ENCODE measurements at places on chromosomes 6 and 20.

- DNase-seq: no peak
These were observed 825.3 kb upstream of the GJE1 start for GRCh38 chr6:141307309-141307998.

- no peak for DNase-seq
These were observed 53.6 kb downstream of the JPH2 start for GRCh38 chr20:44133424-44133823.

DNA sequence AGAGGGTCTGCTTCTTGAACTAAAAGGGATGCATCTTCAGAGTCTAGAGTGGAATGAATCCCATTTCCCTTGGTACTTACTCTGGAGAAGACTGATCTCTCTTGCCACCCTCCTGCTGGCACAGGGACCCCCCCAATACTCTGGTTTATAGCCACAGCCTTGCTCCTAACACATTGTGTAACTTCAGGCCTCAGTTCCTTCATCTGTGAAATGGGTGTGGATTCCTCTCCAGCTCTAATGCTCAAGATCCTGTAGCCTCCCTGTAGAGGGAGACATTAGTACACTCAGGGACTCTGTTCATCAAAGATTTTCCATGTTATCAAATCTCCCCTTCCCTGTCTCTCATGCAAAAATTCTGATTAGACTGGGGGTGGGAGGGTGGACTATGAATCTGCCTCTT is 315.7 kb upstream of the MOCS1 start:
- no peak for DNase-seq

GRCh38 chr6:87075168-87075567 is 19.7 kb downstream of the CGA start:
- DNase-seq: no peak

GRCh38 chr20:62688855-62689460 is 19.7 kb upstream of the NTSR1 start:
- DNase-seq: no peak

GRCh38 chr6:130749402-130749801 is 77.8 kb upstream of the SMLR1 start:
- no peak for DNase-seq

DNA sequence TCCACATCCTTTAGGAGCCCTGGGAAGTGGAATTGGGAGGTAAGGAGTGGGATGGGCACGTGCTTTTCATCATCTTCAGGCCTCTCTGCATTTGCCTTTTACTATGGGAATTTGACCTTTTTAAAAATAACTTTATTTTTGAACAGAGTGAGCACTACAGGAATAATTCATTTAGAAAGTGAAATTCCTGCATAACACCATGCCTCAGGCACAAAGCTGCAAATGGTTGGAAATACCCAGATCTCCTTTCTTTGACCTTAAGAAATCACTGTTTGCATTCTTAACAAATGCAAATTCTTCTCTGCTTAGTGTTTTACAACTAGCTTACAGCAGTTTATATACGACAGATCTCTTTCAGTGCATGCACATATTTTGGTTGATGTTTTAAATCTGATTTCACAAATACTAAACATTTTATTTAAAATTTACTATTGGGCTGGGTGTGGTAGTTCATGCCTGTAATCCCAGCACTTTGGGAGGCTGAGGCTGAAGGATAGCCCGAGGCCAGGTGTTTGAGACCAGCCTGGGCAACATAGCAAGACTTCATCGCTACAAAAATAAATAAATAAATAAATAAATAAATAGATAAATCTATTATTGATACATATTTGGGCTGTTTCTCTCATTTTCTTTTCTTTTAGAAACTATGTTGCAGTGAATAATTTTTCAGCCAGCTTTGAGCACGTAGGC is 24.5 kb downstream of the CST8 start:
- no peak for DNase-seq

DNA sequence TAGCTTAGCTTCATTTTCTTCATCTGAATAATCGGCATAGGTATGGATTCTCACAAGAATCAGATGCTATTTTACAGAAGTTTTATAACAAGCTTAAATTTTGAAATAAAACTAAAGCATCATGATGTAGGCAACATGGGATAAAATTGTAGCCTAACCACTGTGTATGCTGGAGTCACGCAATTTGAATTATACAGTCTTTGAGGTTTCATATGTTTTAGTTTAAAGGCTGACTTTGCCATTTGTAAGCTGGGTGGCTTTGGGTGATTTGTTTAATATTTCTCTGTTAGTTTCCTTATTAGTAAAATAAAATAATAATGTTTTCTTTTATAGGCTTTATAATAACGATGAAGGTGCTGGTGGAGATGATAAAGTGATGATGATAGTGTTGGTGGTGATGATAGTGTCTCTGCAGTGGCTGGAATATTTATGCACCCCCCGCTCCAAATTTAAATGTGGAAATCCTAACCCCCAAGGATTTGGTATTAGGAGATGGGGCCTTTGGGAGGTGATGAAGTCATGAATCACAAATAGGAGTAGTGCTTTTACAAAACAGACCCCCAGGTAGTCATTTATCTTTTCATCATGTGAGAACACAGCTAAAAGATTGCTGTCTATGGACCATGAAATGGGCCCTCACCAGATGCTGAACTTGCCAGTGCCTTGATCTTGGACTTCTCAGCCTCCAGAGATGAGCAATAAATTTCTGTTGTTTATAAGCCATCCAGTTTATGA is 42.0 kb downstream of the DOK5 start:
- DNase-seq: no peak

DNA sequence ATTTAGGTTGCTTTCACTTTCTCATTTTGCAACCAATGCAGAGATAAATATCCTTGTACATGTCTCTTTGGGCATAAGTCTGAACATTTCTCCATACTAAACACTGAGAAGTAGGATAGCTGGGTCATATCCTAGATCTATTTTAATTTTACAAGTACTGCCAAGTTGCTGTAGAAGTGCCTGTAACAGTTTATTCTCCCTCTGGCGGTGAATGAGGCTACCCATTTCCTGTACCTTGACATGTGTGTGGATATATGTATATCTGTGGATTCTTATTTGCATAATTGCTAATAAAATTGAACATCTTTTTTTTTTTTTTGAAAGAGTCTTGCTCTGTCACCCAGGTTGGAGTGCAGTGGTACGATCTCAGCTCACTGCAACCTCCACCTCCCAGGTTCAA is 48.0 kb upstream of the PNRC1 start:
- DNase-seq: no peak

DNA sequence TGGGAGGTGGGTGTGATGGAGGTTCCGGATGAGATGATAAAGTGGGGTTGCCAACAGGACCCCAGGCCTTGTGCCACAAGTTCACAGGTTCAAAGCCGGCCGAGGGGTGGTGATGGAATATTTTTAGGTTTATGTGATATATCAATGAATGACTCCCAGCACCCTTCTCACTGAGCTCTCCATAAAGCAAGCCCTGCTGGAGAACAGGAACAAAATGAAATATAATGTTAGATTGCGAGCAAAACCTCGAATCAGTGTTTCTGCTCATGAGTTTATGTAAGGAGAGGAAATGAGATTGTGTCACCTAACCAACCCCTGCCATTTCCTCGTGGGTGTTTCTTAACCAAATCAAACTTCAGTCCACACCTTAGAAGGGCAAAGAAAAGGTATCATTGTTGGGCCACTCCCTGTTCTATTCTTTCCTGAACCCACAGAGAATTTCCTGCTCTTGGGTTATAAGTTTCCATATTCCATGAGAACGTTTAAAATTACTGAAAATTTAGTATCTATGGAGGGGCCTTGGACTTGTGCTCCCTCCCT is 192.2 kb upstream of the EXOC2 start:
- no peak for DNase-seq

DNA sequence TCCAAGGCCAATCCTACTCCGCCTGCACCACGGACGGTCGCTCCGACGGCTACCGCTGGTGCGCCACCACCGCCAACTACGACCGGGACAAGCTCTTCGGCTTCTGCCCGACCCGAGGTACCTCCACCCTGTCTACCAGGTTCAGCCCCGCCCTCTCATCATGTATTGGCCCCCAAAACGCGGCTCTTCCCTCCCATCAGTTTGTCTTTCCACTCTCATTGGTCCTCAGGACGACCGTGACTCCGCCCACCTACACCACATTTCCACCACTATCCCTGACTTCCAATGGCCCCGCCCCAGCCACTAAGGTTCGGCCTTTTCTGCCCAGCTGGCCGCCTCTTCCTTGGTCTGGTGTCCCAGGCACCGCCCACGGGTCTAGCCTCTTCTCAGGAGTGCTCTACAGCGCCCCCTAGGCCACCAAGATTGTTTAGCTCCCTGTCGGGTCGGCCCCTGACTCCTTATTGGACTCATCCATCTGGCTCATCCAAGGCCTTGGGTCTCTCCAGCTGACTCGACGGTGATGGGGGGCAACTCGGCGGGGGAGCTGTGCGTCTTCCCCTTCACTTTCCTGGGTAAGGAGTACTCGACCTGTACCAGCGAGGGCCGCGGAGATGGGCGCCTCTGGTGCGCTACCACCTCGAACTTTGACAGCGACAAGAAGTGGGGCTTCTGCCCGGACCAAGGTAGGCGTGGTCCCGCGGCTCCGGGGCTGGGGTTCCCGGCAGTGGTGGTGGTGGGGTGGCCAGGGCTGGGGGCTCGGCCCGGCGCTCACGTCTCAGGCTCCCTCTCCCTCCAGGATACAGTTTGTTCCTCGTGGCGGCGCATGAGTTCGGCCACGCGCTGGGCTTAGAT is 3.1 kb downstream of the MMP9 start:
- DNase-seq: peak; percentile 30

DNA sequence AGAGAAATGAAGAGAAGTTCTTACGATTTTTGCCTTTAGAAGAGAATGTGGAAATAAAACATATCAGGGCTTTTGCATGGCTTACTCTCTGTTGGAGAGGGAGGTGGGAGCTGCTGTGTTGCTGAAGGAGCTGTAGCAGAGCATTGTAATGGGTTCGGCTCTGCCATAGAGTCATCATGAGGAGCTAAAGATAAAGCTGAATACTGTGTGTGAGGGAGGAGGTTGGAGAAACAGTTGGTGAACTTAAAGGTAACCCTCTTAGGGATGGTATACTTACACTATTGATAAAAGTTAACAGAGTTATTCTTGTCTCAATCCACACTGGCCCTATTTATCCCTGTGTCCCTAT is 34.8 kb downstream of the CTNNBL1 start:
- no peak for DNase-seq

DNA sequence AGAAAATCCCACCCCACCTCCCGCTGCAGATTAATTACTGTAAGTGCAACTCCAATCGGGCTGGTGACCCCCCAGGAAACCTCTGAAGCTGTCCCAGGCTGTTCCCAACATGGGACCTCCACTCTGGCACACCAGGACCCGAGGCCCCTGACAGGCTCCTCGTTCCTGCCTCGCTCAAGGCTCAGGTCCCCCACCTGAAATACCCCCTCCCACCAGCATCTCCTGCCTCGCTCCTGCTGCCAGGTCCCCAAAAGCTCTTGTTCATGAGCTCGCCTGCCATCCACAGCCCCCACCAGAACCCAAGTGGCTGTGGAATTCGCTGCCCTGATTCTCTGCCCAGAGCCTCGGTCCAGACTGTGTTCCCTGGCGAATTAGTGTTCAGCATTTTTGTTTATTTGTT is 26.1 kb downstream of the NPEPL1 start:
- no peak for DNase-seq

GRCh38 chr6:25898289-25898977 is 24.4 kb upstream of the SLC17A3 start:
- DNase-seq: no peak

GRCh38 chr6:2542858-2543218 is 207.9 kb downstream of the MYLK4 start:
- peak; percentile 69 for DNase-seq

GRCh38 chr6:3230256-3230882 is 2.9 kb upstream of the TUBB2B start:
- no peak for DNase-seq

- no peak for DNase-seq
These were observed 5.2 kb upstream of the MANEA start for GRCh38 chr6:95572098-95572497.

DNA sequence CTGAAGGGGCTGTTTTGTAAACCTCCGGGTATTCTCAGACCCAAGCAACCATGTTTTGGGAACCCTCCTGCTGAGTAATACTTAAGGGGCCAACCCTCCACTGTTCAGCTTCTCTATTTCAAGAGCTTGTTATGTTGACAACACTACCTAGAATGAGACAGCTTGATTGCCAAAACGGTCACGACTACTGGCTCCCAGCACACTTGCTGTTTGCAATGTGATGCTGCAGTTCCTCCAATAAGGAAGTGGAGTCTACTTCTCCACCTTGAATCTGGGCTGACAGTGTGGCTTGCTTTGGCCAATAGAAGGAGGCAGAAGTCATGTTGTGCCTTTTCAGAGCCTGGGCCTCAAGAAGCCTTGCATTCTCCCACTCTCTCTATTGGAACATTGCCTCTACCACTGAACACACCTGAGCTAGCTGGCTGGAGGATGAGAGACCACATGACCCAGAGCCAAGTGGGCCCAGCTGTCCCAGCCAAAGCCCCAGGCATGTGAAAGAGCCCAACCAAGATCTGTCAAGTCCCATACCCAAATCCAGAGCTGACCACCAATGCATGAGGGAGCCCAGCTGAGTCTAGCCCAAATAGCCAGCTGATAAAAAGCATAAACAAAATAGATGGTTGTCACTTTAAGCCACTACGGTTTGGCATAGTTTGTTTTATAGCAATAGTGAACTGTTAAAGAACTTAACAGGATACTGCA is 108.0 kb downstream of the PRND start:
- DNase-seq: peak; percentile 31

- DNase-seq: no peak
These were observed 23.5 kb downstream of the IGF2R start for GRCh38 chr6:159992366-159992765.

GRCh38 chr6:37653933-37654565 is 43.6 kb downstream of the MDGA1 start:
- DNase-seq: peak; percentile 54

- no peak for DNase-seq
These were observed 103.4 kb upstream of the FOXA2 start for GRCh38 chr20:22687676-22688349.

DNA sequence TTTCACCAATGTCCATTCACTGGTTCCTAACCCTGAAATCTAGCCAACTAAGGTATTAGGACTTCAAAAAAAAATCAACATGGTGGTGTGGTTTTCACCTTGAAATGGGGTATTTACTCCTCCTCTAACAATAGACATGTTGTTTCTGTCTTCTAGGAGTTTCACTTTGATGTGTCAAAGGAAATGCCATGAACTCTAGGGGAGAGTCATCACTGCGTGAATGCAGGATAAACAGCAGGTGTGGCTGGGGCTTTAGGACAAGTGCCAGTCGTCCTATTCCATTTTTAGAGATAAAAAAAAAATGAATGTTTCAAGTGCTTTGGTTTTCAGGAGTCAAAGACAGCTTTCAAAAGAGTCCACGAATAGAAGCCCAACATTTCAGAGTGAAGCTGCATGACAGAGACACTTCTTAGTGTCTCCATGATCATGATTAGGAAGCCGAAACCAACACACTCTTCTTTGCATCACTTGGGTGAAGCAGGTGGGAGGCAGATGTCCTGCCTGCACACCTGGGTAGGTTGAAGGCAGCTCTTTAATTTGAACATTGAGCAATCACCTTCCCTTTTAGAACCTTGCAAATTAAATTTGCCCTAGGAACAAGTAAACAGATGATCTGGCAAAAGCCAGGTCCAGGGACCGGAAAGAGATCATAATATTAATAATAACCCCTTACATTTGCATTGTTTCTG is 328.5 kb upstream of the PRDM1 start:
- DNase-seq: no peak

All from CD4-positive, alpha-beta T cell treated with Interleukin-17A for 1 hour (primary cell).